ENCODE measurements at places on chromosomes 11 and 22.

GRCh38 chr11:108576523-108576922, 17.0 kb downstream of the EXPH5 start:
- no peak overlapping the region for H3K4me3 ChIP-seq
- H3K36me3 ChIP-seq: peaks cover 2% of the 10 kb centered on the region
- no peak overlapping the region for H3K27ac ChIP-seq

- peaks cover 28% of the 10 kb centered on the region for H3K4me1 ChIP-seq
- H3K4me3 ChIP-seq: no peak overlapping the region
- H3K27ac ChIP-seq: no peak overlapping the region
- no peaks in the 10 kb centered on the region for H3K36me3 ChIP-seq
- no peaks in the 10 kb centered on the region for H3K27me3 ChIP-seq
Measured at GRCh38 chr11:19409307-19409706, 168.6 kb upstream of the E2F8 start.

DNA sequence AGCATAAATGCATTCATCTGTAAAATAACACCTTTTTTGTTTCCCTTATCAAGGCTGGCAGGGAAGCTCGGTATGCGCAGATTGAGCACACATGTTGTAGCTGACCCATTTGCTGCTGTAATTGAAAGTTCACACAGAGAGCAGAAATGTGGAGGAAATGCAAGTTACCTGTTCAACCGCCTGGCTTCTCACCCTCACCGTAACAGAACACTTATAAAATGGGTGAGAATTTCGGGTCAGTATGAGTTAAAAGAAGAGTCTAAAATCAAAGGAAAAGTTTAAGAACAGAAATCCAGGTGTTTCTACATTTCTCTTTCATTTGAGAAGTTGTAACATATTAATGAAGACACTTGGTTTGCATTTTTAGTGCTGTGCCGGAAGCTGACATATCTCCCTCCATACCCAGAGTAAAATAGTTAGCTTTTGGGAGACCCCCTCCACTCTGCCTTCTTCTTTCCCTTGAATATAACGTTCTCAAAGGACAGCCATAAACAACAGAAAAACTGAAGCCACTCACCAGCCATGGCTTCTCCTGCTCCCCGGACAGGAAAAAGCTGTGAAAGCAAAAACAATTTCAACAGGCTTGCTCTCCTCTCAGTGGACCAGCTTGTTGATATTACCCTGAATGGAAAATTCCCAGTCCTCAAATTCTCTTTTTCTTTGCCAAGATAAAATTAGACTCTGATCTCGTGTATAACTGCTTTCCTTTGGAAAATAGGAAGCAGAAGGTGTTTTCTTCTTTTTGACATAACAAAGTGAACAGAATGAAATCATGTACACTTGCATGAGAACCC, at the start of gene CASP12:
CASP12 (minus strand) TSS at position 570 of the 794 bp plus-strand sequence.
- H3K27ac ChIP-seq: no peak within 1 kb of the TSS
- no peaks in the 10 kb centered on the region for H3K27me3 ChIP-seq
- H3K36me3 ChIP-seq: 0 out of 2 replicates have a peak, but pooled peaks cover 2% of the 10 kb centered on the region
- no peak within 1 kb of the TSS for H3K4me3 ChIP-seq
- H3K4me1 ChIP-seq: peaks cover 42% of the 10 kb centered on the region
- no peak for DNase-seq

- no peaks in the 10 kb centered on the region for H3K27me3 ChIP-seq
- peaks cover 24% of the 10 kb centered on the region for H3K4me1 ChIP-seq
- no peak overlapping the region for H3K4me3 ChIP-seq
- no peak for DNase-seq
- H3K27ac ChIP-seq: no peak overlapping the region
- H3K36me3 ChIP-seq: no peaks in the 10 kb centered on the region
Measured at GRCh38 chr11:12506404-12506921, 129.1 kb downstream of the PARVA start.

- DNase-seq: peak; percentile 36
- H3K27ac ChIP-seq: peak overlapping the region; percentile 3
- H3K27me3 ChIP-seq: peaks cover 7% of the 10 kb centered on the region
- H3K4me1 ChIP-seq: peaks cover 59% of the 10 kb centered on the region
- H3K4me3 ChIP-seq: 0 out of 2 replicates have a peak overlapping the region, but pooled peaks have one; percentile 2
- no peaks in the 10 kb centered on the region for H3K36me3 ChIP-seq
Measured at GRCh38 chr11:126082251-126083109, 19.8 kb upstream of the CDON start.

DNA sequence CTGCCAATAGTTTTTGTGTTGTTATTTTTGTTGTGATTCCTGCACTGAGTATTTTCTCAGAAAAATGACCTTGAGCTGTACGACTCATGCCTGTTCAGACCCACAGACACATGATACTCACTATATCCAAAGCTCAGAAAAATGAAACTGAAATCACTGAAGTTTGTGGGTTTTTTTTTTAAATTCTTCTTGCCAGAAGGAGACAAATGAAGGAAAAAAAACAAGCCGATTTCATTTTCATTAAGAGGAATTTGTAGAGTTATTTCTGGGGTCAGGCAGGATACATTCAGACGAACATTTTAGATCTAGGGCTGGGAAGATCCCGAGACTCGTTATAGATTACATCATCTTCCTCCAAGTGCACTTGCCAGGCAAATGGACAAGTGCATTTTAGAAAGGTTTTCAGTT, 60.4 kb downstream of the BMAL1 start:
- H3K27me3 ChIP-seq: no peaks in the 10 kb centered on the region
- no peak for DNase-seq
- H3K4me3 ChIP-seq: no peak overlapping the region
- no peaks in the 10 kb centered on the region for H3K36me3 ChIP-seq

- peaks cover 25% of the 10 kb centered on the region for H3K4me1 ChIP-seq
- DNase-seq: no peak
- H3K27ac ChIP-seq: no peak overlapping the region
Measured at GRCh38 chr11:104965735-104966134, 2.6 kb downstream of the CASP4 start.

DNA sequence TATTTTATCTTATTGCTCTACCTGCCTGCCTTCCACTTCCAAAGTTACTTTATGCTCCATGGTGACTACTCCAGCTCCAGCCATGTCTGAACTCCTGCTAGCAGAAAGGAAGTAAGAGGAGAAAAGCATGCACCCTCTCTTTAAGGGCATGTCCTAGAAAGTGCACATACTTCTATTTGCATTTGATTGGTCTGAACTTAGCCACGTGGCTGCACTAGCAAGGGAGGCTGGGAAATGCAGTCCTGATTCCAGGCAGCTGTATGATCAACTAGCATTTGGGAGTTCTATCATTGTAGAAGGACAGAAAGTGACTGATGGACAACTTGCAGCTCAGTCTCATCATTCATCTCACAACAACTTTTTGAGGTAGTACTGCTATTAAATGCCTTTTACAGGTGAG, 515.7 kb downstream of the BUD13 start:
- peaks cover 10% of the 10 kb centered on the region for H3K4me1 ChIP-seq
- H3K27me3 ChIP-seq: peaks cover 3% of the 10 kb centered on the region
- H3K4me3 ChIP-seq: no peak overlapping the region
- H3K27ac ChIP-seq: no peak overlapping the region
- no peaks in the 10 kb centered on the region for H3K36me3 ChIP-seq
- no peak for DNase-seq

DNA sequence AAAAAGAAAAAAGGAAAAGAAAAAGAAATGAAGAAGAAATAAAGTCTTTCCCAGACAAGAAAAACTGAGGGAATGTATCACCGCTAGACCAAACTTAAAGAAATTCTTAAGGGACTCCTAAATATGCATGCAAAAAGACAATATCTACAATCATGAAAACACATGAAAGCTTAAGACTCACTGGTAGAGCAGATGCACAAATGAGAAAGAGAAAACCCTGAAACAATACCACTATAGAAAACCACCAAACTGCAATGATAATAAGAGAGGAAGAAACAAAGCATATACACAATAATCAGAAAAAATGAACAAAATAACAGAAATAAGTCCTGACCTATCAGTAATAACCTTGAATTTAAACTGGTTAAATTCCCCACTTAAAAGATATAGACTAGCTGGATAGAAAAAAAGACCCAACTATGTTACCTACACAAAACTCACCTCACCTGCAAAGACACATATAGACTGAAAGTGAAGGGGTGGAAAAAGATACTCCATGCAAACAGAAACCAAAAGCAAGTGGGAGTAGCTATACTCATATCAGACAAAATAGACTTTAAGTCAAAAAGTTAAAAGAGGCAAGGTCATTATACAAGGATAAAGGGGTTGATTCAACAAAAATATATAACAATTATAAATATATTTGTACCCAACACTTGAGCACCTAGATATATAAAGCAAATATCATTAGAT, 61.3 kb upstream of the NARS2 start:
- no peak overlapping the region for H3K4me3 ChIP-seq
- H3K27ac ChIP-seq: no peak overlapping the region
- H3K36me3 ChIP-seq: peaks cover 9% of the 10 kb centered on the region
- no peak for DNase-seq
- no peaks in the 10 kb centered on the region for H3K4me1 ChIP-seq

DNA sequence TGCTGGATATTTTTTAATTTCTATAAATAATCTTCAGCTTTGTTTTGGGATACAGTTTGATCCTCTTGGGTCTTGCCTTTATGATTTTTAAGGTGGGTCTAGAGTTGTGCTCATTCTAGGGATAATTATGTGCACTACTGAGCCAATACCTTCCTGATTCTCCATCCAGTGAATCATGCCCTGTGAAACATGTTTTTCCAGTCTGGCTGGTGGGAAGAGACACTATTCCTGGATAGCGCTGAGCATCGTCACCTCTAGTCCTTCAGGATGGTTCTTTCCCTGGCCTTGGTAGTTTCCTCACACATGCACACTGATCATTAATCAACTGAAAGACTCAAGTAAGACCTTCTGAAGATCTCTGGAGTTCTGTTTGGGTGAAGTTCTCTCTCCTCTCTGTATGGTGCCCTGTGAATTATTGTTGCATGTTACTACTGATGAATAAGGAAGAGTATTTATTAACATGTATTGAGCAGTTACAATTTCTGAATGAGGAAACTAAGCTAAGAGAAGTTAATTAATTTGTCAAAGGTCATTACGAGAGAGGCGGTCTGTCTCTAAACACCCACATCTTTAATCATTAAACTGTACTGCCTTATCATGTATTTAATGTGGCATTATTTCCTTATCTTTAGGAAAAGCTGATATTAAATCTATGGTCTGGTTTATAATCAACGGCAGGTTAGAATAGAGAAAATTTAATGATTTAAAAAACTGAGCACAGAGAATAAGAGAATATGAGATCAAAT, 39.1 kb upstream of the LIPT2 start:
- H3K36me3 ChIP-seq: no peaks in the 10 kb centered on the region
- no peaks in the 10 kb centered on the region for H3K27me3 ChIP-seq
- H3K27ac ChIP-seq: no peak overlapping the region
- H3K4me3 ChIP-seq: no peak overlapping the region
- peaks cover 12% of the 10 kb centered on the region for H3K4me1 ChIP-seq

GRCh38 chr22:49322861-49323622, 504.6 kb downstream of the BRD1 start:
- H3K27ac ChIP-seq: no peak overlapping the region
- no peak overlapping the region for H3K4me3 ChIP-seq
- H3K27me3 ChIP-seq: no peaks in the 10 kb centered on the region
- H3K36me3 ChIP-seq: no peaks in the 10 kb centered on the region
- no peak for DNase-seq

DNA sequence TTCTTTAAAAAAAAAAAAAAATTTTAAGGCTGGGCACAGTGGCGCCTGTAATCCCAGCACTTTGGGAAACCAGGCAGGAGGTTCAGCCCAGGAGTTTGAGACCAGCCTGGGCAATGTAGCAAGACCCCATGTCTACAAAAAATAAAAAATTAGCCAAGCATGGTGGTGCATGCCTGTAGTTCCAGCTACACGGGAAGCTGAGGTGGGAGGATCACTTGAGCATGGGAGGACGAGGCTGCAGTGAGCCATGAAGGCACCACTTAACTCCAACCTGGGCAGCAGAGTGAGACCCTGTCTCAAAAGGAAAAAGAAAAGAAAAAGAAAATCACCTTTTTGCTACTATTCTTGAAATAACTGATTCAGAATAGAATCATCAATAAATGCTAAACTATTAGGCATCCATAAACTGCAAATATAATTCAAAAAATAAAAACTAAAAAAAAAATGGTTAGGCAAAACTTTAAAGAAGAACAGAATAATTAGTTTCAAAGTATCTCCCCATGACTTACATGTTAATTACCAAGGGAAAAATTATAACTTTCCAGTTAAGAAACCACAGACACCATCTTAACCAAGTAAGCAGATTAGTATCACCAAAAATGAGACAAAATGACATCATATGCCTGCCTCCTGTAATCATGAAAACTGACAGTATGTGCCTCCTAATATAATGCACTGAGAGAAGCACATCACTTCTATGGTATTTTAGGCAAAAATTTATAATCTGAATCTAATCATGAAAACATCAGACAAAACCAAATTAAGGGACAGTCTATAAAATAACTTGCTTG, 63.6 kb downstream of the DENND5A start:
- peaks cover 4% of the 10 kb centered on the region for H3K4me1 ChIP-seq
- no peak overlapping the region for H3K27ac ChIP-seq
- H3K36me3 ChIP-seq: peaks cover 20% of the 10 kb centered on the region
- no peaks in the 10 kb centered on the region for H3K27me3 ChIP-seq

GRCh38 chr11:57546869-57547475, 9.6 kb downstream of the SMTNL1 start:
- H3K36me3 ChIP-seq: peaks cover 8% of the 10 kb centered on the region
- H3K4me3 ChIP-seq: no peak overlapping the region
- H3K27ac ChIP-seq: peak overlapping the region; percentile 70

GRCh38 chr22:20018001-20018400, 1.4 kb upstream of the ARVCF start:
- H3K27me3 ChIP-seq: peaks cover 55% of the 10 kb centered on the region
- peak overlapping the region; percentile 84 for H3K4me3 ChIP-seq
- DNase-seq: no peak
- H3K4me1 ChIP-seq: peaks cover 14% of the 10 kb centered on the region
- no peak overlapping the region for H3K27ac ChIP-seq
- no peaks in the 10 kb centered on the region for H3K36me3 ChIP-seq

DNA sequence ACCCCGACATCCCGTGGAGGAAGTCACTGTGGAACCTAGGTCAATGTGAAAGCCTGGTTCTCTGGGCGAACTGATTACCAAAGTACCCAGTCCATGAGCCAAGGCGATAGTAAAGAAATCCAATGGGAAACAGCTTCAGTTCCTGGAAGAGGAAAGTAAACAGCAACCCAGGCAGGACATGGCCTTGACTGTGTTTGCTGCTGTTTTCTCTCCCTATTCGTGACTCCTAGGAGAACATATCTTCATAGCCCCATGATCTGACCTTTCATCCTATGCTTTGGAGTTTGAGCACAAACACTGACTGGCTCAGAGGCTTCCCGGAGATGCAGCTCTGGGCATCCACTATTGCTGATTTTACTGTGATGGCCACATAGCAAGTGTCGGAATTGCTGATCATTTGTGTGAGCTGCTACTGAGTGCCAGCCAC, 45.1 kb downstream of the LRFN4 start:
- H3K4me3 ChIP-seq: no peak overlapping the region
- DNase-seq: no peak
- peaks cover 37% of the 10 kb centered on the region for H3K4me1 ChIP-seq

- H3K27me3 ChIP-seq: no peaks in the 10 kb centered on the region
- H3K27ac ChIP-seq: no peak overlapping the region
- no peak overlapping the region for H3K4me3 ChIP-seq
- DNase-seq: no peak
- H3K4me1 ChIP-seq: 0 out of 2 replicates have a peak, but pooled peaks cover 2% of the 10 kb centered on the region
Measured at GRCh38 chr11:82610671-82611070, 123.0 kb downstream of the FAM181B start.

- no peaks in the 10 kb centered on the region for H3K36me3 ChIP-seq
- H3K4me3 ChIP-seq: no peak overlapping the region
- H3K27ac ChIP-seq: peak overlapping the region; percentile 34
- no peaks in the 10 kb centered on the region for H3K27me3 ChIP-seq
- peaks cover 40% of the 10 kb centered on the region for H3K4me1 ChIP-seq
- no peak for DNase-seq
Measured at GRCh38 chr11:12249590-12250260, 127.6 kb upstream of the PARVA start.

- no peak for DNase-seq
- no peak overlapping the region for H3K27ac ChIP-seq
- H3K4me1 ChIP-seq: no peaks in the 10 kb centered on the region
- no peaks in the 10 kb centered on the region for H3K36me3 ChIP-seq
Measured at GRCh38 chr22:43293259-43293654, 49.9 kb downstream of the SCUBE1 start.
